ENCODE measurements at places on chromosomes 3 and 15.

DNA sequence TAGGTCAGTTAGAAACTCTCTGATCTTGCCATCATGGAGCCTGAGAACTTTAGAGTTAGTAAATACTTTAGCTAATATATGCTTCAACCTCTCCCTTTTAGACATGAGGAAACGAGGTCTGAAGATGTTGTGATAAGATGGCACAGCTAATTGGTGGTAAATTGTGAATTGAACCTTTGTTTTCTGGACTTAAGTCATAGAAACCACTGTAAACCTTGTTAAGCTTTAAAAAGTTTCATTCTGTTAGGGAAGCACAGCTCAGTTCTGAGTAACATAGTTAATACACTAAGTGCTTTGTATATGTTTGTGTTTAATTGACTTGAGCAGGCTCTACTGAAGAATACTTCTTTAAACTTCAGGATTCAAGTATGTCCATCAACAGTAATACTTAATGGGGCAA, 108.6 kb downstream of the AKAP13 start:
- DNase-seq: no peak

DNA sequence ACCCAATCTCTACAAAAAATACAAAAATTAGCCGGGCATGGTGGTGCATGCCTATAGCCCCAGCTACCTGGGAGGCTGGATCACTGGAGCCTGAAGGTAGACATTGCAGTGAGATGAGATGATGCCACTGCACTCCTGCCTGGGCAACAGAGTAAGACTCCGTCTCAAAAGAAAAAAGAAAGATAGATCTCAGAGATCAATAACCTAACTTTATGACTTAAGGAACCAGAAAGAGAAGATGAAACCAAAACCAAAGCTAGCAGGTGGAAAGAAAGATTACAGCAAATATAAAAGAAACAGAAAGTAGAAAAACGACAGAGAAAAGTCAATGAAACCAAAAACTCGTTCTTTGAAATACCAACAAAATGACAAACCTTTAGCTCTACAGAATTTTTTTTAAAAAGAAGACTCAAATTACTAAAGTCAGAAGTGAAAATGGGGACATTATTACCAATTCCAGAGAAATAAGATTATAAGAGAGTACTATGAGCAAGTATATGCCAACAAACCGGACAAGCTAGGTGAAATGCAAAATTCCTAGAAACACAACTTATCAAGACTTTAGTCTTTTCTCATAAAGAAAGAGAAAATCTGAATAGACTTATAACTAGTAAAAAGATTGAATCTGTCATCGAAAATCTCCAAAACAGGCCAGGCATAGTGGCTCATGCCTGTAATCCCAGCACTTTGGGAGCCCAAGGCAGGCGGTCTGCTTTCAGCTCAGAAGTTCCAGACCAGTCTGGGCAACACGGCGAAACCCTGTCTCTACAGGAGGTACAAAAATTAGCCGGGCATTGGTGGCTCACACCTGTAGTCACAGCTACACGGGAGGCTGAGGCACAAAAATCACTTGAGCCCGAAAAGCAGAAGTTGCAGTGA, 35.0 kb downstream of the ACAP2 start:
- DNase-seq: peak; percentile 40

GRCh38 chr15:65264863-65265430, 21.7 kb downstream of the PARP16 start:
- no peak for DNase-seq

DNA sequence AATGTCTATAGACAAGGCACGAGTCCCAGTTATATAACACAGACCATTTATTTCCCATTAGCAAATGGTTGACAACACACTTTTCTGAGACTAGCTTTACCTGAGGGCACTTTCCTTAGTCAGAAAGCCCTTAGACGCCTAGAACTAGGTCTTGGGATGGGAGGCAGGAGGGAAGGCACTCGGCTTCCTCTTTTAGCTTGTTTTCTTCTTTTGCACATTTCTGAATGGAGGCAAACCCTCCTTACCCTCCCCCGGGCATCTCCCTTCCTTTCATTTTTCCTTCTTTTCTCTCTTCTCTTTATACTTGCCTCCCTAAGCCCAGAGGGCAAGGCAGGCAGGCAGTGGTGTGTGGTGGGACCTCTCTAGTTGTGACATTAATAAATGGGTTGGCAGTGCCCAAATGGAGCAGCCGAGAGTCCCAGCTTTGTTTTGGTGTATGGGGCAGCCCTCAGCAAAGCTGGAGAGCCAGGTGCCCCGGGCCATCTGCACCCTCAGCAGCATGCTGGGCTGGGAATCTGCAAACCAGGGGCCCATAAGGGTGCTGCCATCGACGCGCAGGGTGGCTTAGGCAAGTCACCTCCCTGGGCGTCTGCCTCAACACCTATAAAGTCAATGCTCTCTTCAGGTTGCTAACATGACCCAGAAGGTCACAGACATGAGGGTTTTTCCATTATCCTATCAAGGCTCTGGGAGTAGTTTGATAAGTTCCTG, 21.1 kb upstream of the BCL2L10 start:
- no peak for DNase-seq

DNA sequence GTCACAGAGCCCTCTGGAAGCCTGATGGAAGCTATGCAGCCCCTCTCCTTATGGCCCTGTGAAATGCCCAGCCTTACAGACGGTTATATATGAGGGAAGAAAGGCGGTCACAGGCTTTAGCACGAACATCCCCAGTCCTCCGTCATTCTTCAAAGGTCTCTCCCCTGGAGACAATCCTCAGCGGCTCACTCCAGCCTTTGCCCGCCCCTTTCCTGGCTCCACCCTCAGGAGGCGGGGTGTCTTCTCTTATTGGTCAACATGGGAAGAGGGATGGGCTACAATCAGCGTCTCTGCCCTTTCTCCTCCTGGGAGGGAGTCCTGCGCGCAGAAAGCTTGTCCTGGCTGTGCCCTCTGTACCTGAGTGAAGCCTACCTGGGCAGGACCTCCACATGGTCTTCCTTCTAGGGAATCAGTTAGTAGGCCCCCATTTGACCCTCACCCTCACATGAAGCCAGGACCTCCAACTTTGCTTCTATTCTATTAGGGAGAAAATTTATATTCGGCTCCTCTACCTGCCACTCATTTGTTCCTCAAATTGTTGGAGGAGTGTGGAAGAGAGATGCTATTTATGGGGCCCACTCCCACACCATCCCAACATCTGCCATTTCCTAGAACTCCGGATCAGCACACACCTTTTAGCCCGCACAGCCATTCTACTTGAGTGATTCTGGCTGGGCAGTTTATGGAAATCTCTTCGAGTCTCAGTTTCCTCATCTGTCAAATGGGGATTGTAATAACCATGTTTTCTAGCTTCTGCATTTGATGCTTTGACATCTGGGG, 112.9 kb upstream of the SLC6A11 start:
- peak; percentile 11 for DNase-seq

DNA sequence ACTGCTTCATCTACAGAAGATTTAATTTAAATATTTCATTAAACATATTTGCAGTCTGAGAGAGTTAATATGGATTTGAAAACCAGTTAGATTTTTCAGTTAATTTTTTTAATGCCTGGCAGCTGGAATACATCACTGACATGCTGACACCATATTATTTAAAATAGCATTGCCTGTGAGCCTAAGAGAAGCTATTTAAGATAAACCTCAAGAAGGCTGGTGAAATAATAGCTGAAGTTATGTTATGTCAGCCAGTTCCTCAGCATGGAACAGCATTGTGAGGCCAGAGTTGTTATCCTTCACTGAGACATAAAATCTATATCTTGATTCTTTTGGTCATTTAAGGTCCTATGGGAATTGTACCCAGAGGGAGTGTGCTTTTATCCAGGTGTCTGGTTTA, 705.2 kb downstream of the NAALADL2 start:
- no peak for DNase-seq

- no peak for DNase-seq
Observed at GRCh38 chr15:73318463-73319351, 50.1 kb downstream of the HCN4 start.

GRCh38 chr3:133374708-133375402, 25.0 kb upstream of the BFSP2 start:
- no peak for DNase-seq

DNA sequence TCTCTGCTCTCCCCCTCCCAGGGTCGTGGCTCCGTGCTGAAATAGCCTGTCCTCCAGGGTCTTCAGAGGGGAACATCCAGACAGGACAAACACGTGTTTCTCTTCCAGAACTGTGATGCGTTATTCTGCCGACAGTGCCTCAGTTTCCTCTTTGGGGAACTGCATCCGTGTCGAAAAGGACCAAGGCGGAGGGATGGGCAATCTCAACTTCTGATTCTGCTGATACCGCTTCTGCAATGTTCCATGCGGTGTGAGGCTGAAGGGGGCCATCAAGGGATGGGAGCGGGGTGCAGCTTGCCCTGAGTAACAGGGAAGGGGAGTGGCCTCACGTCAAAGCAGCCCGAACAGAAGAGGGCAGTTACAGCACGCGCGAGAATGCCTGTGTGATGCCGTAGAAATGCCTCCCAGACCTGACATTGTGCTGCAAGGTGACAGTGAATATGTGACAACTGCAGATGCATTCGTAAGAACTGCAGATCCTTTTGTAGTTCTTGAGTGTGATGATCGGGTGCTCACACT, 275.7 kb downstream of the SHQ1 start:
- DNase-seq: no peak

GRCh38 chr3:120555657-120556509, 40.3 kb upstream of the NDUFB4 start:
- no peak for DNase-seq

GRCh38 chr15:95594496-95594895, 736.0 kb upstream of the NR2F2 start:
- DNase-seq: no peak

DNA sequence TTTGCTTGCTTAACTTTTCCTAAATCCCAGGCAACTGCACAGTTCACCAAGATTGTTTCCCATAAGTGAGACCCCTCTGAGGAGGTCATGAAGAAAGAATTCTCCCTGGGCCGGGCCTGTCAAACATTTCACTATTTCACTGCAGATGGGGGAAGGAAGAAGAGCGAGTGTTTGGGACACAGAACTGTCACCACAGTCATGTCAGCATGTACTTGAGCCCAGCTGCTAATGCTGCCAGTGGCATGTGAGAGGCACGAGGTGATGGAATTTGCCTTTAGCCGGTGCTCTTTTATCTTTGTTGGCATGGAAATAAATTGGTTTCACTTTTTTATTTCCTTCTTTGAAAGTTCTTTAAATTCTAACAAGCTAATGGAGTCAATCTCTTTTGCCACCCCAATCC, 277.9 kb upstream of the GADL1 start:
- DNase-seq: no peak

GRCh38 chr15:84023636-84024035, 211.9 kb upstream of the GOLGA6L4 start:
- peak; percentile 47 for DNase-seq

- peak; percentile 60 for DNase-seq
Observed at GRCh38 chr3:124928333-124929202, 6.0 kb downstream of the MUC13 start.

- no peak for DNase-seq
Observed at GRCh38 chr3:34155108-34155507, 356.7 kb downstream of the PDCD6IP start.

DNA sequence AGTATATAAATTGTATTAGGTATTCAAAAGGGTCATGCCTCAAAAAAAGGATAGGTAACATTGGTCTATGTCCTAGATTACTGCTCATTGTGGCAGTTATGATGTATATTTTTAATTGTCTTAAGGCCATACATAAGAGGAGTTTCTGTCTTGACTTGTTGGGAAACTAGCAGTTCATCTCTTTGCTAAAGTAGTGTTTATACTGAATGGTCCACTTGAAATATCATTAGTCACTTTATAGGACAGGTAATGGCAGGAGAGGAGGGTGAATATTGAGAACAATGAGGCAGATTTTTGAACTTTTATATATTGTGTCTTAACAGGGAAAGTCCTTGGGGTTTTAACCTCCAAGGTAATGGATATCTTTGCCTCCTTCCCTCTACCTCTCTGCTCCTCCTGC, 58.4 kb downstream of the TP63 start:
- no peak for DNase-seq

GRCh38 chr3:12990306-12990705, 82.9 kb downstream of the IQSEC1 start:
- no peak for DNase-seq

GRCh38 chr15:93028632-93029213, 60.3 kb downstream of the RGMA start:
- peak; percentile 14 for DNase-seq

- no peak for DNase-seq
Observed at GRCh38 chr3:66400411-66401156, 100.2 kb downstream of the LRIG1 start.

All from activated CD4-positive, alpha-beta T cell treated with anti-CD3 and anti-CD28 coated beads, Interleukin-2, Interleukin-6, amounts not matched to agents 100 ng/mL and 50 ng/mL, durations not matched to agents 16 hours and 8 hours (primary cell).